ENCODE measurements at places on chromosomes 2 and 18.

DNA sequence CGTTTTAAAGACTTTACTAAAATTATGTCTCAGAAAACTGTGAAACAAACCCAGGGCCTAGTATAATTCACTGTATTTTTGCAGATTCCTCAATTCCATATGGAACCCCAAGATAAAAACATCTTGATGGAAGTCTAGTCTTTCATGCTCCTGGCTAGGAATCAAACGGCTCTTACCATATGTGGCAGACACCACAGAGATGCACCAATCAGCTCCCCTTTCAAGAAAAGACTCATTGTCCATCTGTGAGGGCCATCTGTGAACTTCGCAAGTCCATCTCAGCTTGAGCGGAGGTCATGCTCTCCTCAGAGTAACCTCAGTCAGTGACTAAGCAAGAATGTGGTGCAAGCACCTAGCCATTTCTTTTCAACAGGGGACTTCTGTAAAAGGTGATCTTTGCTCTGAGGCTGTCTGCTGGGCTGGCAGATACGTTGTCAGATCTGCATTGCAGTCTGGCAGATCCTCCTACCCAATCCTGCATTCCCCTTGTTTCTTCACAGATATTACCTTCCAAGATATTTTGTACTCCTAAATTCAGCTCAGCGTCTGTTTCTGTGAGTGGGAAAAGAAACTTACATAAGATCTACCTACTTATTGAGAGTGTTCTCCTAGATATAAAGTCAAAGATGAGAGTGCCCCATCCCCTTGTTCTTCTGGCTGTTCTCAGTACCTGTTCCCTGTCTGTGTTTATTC lies 419.3 kb downstream of the SPAG16 start:
- DNase-seq, result no peak

GRCh38 chr2:201994973-201995638 lies 38.5 kb upstream of the FZD7 start:
- DNase-seq, result no peak

DNA sequence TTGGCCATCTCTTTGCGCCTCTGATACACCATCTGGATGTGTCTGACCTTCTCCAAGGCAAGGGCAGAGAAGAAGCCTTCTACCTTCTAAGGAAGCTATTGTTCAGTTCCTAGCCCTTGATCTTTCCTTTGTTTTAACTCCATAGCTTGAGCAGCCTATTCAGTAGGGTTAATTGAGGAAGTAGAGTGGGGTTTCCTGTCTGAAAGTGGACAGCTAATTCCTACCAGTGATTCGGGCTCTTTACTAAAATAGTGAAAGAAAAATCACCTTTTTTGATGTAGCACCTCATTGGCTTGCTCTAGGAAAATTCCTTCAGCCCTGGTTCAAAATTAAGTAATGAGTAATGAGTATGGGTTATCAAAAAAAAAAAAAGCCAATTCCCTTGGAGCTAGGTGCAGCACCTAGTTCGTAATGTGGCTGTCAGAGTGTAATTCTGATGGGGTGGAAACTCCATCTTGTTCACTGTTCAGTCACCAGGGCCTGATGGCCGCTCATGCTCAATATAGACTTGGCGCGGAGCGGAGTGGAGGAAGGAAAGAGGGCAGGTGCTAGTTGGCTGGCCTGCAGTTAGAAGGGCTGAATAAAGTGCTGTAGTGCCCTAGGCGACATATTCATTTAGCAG lies 2.9 kb upstream of the MGAT5 start:
- no peak for DNase-seq

DNA sequence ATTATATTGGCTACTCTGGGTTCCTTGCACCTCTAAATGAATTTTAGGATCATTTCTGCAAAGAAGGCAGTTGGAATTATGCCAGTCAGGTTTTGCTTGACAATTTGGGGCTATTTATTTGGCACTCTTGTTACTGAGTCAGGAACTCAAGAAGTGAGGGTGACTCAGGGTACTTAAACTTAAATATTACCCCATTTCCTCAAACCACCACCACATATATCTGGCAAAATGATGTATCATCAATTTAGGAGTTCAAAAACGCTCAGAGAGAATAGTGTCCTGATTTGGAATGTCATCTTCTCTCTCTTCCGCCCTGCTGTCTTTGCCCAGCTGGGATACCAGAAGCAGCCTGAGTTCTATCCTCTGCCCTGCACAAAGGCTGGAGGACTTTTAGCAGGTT lies 2.4 kb upstream of the THNSL2 start:
- no peak for DNase-seq

DNA sequence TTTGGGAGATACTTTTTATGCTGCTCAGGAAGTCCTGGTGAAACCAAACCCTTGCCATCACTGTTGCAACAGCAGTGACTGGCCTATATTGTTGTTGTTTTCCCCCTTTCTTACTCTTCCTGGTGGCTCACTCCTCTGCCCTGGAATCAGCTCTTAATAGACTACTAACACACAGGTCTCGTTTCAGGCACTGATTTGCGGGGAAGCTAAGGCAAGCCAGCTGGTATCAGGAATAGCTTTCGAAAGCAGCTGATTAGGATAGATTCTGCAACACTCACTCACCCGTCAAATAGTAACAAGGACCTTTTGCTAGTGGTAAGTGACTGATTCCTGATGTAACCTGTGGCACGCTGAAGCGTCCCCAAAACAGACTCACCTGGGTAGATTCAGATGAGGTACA lies 360.4 kb downstream of the PLCL1 start:
- DNase-seq, result no peak

DNA sequence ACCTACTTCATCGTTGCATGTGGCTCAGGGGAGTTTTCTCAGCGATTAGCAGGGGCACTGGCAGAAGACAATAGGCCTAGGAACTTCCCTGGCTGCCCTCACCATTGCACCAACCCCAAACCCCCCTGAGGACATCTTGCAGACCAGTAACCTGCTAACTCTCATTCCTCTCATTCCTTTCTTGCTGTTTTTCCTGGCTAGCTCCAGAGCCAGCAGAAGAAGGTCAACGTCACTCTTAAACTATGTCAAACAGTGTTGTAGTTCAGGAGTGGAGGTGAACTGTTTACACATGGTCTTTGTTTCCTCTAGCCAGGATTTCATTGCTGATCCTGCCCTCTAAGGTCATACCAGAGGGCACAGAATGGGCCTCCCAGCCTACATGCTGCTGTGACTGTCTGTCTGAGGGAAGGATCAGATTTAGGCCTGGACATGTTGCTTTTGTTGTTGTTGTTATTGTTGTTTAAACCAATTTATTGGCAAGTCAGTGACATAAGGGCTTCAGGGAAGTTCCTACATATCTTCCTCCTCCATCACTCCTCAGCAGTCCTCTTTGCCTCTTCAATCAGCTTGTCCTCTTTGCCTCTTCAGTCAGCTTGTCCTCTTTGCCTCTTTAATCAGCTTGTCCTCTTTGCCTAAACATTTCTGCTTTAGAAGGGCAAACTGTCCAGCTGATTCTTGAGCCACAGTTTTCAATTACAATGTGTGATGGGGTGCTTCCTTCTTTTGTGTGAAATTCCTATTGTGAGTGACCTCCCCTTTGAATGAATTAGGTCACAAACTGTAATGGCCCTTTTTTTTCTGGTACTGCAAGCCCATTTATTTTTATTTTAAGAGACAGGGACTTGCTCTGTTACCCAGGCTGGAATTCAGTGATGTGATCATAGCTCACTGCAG lies 471.9 kb upstream of the TNP1 start:
- no peak for DNase-seq

- DNase-seq, result no peak
Observed at GRCh38 chr18:62505669-62506494, 16.9 kb upstream of the ZCCHC2 start.

DNA sequence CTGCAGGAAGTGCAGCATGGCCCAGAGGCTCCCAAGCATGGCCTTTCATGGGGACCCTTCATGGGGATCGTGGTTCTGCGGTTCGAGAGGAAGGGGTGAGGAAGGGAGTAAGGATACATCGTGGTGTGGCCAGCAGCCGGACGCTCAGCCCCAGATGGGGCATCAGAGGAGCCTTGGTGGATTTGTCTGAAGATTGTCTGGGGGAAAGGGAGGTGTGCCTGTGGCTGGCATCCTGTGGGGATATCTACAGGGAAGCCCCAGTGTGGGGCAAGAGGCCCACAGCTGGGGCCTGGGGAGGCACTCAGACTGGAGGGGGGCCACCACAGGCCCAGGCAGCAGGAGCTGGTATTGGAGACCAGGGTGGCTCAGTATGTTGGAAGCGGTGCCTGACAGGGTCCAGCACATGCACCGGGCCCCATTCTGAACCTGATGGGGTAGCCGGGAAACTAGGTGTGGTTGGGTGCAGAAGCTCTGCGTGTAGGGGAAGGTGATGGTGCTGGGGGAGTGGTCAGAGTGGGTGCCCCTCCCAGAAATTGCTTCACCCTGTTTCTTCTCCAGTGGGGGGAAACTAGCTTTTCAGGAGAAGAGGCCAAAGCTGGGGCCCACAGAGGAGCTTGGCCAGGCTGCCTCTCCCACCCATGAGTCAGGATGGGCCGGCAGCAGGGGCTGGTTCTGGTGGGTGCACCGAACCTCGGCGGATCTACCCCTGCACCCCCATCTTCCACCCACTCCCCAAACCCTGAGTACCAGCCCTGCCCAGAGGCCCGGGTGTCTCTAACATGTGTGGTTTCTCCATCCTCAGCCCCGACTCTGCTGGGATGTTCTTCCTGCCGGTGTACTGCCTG lies 274.4 kb upstream of the HDAC4 start:
- DNase-seq, result no peak

DNA sequence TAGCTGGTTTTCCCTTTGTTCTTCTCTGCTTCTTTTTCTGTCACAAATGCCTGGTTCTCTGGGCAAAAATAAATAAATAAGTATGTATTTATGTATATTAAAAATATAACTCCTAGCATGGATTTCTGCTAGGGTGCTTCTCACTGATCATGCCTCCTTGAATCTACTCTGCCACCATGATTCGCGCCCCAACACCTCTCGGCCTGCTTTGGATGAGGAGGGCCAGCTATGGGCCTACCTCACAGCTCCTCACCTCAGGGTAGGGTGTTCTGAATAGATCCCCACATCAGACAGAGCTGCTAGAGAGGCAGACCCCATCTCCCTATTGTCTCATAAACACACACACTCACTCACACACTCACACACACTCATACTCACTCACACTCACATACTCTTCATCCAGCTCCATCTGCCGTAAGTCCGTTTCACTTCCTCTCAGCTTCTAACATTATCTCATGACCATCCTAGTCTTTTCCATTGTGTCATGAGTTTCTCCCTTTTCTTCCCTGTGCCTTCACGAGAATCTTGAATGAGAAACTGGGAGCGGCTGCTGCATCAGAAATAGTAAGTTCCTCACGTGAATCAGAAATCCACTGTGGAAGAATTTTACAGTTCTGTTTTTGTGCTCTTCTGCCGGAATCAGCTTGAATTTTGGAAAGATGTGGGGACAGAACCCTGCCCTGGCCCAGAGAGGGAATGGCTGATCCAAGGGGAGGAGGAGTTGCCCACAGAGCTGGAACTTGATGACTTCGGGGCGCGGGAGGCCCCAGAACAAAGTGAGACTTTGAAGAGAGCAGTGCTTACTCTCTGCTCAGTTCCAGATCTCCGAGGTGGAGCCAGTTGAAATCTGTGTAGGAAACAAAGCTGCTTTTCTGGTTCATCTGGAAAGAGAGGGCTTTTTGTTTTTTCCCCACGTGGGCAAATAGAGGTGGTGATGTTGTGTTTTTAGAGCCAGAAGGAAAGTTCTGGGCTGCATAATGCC lies 20.9 kb downstream of the ANXA4 start:
- no peak for DNase-seq

DNA sequence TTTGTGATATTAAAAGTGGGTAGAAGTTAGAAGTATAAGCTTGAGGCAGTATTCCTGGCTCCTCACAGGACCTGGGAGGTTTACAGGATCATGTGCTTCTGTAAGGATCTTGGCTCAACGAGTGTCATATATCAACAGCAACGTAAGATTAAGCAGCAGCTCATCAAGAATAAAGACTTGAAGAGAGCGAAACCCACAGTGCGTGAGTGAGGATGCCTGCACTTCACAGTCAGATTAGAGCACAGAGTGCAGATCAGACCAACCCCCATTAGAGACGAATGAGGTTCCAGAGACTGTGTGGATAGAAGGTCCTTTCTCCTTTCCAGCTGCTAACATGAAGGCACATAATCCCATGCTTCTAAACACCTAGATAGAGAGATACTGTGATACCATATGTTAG lies 1656.7 kb upstream of the NXPH2 start:
- DNase-seq, result no peak

DNA sequence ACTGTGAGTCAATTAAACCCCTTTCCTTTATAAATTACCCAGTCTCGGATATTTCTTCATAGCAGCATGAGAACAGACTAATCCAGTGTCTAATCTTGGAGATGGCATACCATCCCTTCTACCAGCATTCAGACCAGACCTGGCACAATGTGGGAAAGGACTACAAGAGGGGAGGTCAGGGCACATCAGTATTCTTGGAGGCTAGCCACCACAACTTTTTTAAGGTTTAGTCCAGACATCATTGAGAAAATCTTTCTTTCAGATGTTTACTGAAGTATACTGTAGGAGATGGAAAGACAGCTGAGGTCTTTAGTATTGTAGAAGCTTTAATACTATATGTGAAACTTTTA lies 4.0 kb downstream of the RALB start:
- no peak for DNase-seq

DNA sequence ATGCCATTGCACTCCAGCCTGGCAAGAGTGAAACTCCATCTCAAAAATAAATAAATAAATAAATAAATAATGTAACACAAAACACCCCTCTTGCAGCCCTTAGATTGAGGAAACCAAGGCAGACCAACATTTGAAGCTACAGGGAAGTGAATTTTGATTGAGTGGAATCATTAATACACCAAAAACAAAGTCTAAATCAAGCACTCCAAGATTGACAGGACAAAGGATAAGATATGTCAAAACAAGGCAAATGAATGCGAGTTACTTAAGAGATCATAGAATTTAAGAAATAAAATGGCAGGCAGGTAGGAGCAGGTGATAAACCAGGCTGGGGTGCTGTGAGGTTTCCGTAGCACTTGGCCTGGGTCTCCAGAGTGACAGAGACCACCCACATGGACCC lies 54.9 kb upstream of the RAB12 start:
- no peak for DNase-seq

DNA sequence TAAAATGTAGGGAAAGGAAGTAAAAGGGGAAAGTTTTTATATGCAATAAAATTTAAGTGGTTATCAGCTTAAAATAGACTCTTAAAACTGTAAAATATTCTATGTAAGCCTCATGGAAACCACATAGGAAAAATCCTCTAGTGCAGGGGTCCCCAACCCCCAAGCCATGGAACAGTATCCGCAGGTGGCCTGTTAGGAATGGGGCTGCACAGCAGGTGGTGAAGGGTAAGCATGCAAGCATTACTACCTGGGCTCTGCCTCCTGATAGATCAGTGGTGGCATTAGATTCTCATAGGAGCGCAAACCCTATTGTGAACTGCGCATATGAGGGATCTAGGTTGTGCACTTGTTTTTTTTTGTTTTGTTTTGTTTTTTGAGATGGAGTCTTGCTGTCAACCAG lies 1409.3 kb upstream of the CDH2 start:
- no peak for DNase-seq

DNA sequence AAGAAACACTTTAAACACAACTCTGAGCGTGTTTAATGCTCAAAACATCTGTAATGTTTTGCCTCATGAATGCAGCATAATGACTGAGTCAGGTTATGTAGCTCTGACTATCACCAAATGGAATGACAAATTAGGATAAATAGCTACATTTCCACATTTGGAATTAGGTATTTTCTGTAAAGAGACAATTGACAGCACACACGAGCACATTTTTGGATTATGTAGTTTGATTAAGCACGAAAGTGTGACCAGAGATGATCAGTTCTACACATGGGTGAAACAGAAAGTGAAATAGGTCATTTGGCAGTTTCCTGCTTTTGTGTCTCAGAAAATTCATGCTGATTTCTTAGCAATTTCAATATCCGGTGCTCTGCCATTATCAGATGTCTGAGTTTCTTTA lies 29.0 kb downstream of the LPIN1 start:
- DNase-seq, result no peak

GRCh38 chr2:112290088-112290487 lies 14.7 kb downstream of the ZC3H6 start:
- no peak for DNase-seq
